ENCODE measurements at places on chromosomes 12 and 14. TPM values are rescaled to one million over a fixed set of nuclear protein-coding genes. Genes with fewer than 3 reads are reported as not detected.

DNA sequence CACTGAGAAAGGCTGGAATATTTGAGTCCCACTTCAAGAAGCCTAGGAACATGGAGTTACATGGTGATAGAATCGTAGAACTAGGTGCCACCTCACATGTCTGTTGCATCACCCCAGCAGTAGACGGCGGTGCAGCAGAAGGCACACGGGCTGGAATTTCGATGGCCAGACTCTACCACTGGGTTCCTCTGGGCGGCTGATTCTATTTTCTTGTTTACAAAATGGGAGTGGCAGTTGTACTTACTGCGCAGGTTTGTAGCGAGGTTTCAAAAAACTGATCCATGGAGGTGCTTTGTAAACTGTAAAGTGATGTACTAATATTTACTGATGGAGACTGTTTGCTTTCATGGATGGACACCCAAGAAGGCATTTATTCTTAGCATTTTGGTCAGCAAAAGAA is 45.7 kb downstream of the WDR20 start:
- DNase-seq, result no peak

DNA sequence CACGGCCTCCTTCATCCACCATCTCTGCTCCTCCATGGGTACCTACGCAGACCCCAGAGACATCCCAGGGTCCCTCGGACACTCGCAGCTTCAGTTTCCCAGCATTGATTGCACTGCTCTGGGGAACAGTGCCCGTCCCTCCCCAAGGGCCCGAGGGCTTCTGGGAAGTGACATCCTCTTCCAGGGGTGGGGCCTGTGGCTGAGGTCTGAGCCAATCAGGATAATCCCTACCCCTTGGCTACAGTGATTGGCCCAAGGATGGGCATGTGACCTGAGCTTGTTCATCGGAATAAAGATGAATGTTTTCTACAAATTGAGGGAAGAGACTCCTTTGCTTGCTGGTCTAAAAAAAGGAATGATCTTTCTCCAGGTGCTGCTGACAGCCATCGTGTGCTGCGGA is 37.3 kb upstream of the MYL2 start:
- no peak for DNase-seq

DNA sequence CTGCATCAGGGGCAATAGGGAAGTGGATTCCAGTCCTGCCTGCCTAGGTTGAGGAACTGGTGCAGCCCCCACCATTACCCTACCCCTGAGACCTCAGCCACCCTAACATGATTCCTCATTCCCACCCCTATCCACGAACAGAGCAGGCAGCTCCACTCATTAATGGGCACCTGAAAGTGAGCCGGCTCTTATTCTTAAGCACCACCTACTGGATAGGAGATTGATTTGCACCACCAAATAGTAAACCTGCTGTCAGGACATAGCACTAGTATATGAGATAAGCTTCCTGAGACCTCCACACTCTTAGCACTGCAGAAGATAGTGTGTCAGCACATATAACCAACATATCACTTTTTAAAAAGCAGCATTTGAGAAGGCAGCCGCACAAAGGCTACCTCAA is 573.2 kb downstream of the SOX5 start:
- DNase-seq, result no peak

GRCh38 chr12:18653465-18653864 is 84.3 kb downstream of the PLCZ1 start:
- no peak for DNase-seq

DNA sequence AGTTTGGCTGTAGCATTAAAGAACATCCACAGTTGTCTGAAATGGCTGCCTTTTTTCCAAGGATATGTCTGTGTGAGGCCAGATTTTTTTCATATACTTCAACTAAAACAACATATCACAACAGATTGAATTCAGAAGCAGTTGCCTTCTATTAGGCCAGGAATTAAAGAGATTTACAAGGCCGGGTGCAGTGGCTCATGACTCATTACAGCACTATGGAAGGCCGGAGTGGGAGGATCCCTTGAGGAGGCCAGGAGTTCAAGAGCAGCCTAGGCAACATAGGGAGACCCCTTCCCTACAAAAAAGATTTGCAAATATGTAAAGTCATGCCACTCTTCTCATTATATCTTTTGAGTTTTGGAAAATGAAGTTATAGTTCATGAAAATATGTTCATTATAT is 108.6 kb downstream of the KTN1 start:
- no peak for DNase-seq

DNA sequence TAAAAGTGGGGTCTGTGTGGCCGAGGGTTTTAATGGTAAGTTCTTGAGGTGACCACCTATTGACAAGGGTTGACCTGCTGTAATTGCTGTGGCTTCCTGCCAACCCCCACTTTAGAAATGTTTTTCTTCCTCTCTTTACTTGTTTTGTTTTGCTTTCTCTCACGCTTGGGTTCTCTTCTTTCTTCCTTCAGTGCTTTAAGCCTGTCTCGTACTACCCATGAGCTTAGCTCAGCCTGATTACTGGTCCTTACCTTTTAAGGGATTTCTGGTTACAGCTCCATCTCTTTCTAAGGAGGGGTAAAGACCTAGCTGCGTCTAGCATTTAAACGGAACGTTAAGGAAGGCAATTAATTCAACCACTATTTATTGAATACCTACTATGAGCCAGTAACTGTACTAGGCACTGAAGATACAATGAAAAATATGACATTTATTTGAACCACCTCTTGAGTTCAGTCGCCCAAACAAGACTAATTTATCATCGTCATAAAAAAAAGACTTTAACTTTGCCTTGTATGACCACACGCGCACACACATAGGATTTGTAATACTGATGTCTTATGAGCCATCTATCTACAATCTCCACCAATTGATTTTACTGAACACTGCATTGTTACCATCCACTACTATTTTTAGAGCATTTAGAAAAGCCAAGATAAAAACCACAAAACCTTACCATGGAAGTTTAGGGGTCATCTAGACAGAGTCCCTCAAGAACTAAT is 888 bp upstream of the PPP1R12A start:
- DNase-seq, result no peak

DNA sequence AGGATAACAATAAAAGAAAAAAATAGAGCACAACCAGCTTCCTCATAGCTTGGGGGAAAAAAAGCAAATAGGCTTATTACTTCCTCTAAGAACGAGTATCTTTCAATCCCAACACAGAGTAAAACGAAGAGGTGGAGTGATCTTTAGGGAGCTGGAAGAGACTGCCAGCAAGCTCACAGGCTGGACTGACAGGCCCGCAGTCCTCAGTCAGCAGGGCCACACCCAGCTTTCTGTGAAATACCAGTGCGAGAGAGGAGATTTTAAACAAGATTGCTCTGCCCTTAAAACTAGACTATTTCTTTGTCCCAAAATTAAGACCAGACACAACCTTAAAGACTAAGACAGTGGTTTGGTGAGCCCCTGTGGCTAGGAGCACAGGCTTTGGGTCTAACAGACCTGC is 32.9 kb downstream of the SETD3 start:
- no peak for DNase-seq

- DNase-seq, result no peak
These were observed 163.6 kb upstream of the CCDC196 start for GRCh38 chr14:66322564-66322963.

GRCh38 chr14:91342206-91342760 is 75.3 kb downstream of the CCDC88C start:
- no peak for DNase-seq

- no peak for DNase-seq
These were observed 14.4 kb downstream of the WDR20 start for GRCh38 chr14:102154121-102154520.

DNA sequence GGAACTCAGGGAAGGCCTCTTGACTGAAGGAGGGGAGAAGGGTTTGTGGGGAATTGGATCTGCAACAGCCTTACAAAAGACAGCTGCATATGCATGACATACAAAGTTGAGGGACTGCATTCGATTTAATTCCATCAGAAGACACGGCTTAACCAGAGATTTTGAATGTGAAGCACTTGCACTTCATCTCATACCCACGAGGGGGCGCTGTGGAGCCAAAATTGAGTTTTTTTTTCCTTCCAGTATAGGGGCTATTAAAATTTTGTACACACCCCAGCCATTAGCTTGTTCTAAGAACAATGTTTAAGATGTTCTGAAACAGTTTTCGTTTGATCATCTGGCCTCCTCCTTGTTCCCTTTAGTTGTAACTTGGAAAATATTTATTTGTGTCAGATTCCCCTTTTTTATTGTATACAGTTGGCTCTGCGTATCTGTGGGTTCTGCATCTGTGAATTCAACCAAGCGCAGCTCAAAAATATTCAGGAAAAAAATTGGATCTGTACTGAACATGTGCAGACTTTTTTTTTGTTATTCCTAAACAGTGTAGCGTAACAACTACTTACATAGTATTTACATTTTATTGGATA is 1.6 kb downstream of the SUDS3 start:
- no peak for DNase-seq

GRCh38 chr14:50941151-50941550 is 3.1 kb downstream of the PYGL start:
- DNase-seq, result no peak

- no peak for DNase-seq
These were observed 22.6 kb upstream of the SNRPF start for GRCh38 chr12:95836185-95836609.

- no peak for DNase-seq
These were observed 1.1 kb downstream of the TAOK3 start for GRCh38 chr12:118371321-118372282.

- DNase-seq, result no peak
These were observed 39.4 kb downstream of the IFNG-AS1 start for GRCh38 chr12:68028647-68029046.

DNA sequence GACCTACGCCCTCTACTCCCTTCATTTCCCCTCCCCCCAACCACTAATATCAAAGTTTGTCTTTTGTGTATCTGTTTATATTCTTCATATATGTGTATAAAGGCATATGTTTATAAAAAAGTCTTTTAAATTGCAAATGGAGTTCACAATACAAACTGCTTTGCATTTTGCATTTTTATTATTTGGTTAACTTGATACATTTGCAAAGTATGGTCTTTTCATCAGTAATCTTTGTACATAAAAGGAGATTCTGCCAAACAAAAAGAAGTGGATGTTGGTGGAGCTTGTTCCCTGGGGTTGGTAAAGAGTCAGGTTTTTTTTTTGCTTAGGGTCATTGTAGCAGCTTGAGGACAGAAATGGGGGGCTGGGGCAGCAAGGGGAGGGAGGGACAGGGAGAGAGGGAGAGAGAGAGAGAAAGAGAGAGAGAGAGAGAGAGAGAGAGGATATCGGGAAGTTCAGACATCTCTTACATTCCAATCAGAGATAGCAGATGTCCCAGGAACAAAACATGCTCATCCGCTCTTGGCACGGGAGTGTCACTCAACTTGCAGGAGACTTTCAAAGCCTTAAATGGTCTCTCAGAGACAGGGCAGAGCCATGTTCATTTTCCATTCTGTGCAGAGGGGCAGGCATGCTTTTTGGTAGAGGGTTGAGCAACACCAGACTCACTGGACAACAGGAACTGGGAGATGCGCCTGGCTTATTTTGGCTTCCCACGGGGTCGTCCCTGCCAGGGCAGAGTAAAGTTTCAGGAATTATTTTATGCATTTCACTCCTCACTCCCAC is 44.8 kb upstream of the TBX5 start:
- DNase-seq, result no peak

DNA sequence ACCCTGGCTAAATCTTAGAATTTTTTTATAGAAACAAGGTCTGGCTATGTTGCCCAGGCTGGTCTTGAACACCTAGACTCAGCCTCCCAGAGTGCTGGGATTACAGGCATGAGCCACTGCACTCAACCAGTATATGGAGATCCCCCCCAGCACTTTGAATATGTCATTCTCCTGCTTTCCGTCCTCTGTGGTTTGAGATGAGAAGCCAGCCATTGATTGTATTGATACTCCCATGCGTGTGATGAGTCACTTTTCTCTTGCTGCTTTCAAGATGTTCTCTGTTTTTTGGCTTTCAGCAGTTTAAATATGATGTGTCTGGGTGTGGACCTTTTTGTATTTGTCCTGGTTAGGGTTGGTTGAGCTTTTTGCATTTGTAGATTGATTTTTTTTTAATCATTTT is 75.2 kb upstream of the DNM1L start:
- no peak for DNase-seq

- DNase-seq, result no peak
These were observed 48.8 kb downstream of the IPO8 start for GRCh38 chr12:30646821-30647220.

- no peak for DNase-seq
These were observed 9.1 kb upstream of the DPF3 start for GRCh38 chr14:72902801-72903530.

DNA sequence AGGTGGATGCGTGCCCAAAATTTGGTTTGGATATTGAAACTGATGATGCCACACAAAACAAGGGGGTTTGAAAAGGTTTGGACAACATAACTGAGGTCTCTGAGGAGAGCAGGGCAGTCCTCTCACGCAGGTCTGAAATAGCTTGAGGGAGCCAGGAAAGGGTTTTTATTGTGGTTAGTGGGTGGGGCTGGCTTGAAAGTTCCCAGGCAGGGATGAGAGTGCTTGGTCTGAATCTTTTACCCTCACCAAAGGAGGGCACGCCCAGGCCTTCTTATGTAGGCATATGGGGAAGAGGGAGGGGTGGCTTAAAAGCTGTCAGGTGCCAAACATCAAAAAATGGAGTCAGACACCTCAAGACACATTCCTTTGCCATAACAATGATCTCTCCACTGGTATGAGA is 493.1 kb upstream of the CCDC196 start:
- DNase-seq, result no peak

DNA sequence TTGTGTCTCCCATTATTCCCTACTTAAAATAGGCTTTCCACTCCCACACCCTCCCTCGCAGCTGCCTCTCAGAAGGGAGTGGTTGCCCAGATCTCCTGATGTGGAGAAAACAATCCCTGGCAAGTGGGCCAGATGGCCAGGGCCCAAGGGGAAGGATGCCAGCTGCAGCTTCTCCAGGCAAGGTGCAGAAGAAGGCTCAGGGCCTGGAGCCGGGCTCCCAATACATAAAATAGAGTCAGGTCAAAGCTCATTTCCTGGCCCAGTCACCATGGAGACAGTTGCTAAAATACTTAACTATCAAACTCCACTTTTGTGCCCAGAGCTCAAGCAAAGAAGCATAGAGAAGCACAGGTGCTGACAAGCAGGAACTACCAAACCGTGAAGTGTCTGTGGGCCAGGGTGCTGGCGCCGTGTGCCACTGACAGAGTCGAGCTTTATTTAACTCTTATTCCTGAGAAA is 45.7 kb upstream of the ITPR2 start:
- DNase-seq, result no peak

DNA sequence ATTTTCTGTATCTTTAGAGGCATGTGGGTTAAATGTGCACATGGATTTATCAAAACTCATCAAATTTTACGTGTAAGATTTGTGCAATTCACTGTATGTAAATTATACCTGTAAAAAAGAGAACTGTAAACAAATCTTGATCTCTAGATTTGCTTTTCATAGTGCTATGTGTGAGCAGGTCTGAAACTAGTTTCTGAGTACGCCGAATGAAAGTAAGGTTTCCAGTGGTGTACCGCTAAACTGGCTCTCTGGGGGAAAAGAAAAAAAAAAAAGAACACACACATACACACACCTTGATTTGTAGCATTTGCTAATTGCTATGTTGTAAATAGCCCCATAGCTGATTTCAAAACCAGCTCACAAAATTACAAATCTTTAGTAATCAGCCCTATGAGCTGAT is 8.6 kb upstream of the SLC41A2 start:
- no peak for DNase-seq

Gene CD27
- 0.23 TPM for total RNA-seq

Gene IFNG
- 0.33 TPM for total RNA-seq

Gene DEGS2
- 4.9 TPM for total RNA-seq

Gene SDR9C7
- total RNA-seq, result not detected

Gene MUCL1
- total RNA-seq, result not detected

Gene DHRS4L2
- 8.0 TPM for total RNA-seq

Gene TSPAN31
- total RNA-seq, result 17.5 TPM
